NCI-H2029 (cell line): ENCODE measurements at places on chromosomes 6 and 20.

DNA sequence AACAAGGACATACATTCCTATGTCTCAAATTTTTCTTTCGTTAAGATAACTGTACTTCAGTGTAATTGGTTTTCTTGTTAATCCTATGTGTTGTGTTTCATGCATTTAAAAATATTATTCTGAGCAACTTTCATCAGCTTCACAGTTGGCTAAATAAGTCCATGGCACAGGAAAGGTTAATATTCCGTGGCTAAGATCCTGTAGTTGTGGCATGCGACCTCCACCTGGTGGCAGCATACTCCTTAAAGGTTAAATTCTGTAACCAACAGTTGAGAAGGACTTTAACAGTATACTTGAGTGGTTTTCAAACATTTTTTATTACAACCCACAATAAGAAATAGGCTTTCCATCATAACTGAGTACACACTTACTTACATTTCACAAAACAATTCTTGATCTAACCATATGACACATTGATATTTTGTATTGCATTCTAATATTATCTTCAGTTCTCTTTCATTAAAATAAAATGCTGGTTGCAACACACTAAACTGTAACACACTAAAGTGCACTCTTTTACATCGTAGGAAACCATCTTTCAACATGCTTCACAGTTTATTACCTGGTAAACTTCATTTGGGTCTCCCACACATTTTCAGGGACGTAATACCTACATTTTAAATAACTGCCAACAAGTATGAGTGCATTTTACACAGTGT lies 118.3 kb downstream of the SLX4IP start:
- DNase-seq: peak; percentile 77

DNA sequence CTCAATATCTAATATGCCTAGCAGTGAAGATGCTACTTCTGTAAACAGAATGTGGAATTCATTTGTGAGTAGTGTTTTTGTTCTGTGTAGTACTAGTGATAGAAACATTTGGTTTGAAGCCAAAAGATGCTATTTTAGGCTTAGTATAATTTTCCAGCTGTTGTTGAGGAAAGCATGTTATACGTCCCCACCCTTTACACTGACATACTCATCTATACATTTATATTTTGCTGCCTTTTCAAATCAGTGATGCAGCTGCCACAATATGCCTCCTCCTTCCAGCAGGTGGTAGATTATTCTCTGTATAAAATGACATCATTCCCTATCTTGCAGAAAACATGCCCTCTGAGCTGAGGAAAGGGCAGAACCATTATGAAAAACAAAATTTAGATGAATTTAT lies 1217.6 kb upstream of the GJE1 start:
- peak; percentile 30 for DNase-seq

DNA sequence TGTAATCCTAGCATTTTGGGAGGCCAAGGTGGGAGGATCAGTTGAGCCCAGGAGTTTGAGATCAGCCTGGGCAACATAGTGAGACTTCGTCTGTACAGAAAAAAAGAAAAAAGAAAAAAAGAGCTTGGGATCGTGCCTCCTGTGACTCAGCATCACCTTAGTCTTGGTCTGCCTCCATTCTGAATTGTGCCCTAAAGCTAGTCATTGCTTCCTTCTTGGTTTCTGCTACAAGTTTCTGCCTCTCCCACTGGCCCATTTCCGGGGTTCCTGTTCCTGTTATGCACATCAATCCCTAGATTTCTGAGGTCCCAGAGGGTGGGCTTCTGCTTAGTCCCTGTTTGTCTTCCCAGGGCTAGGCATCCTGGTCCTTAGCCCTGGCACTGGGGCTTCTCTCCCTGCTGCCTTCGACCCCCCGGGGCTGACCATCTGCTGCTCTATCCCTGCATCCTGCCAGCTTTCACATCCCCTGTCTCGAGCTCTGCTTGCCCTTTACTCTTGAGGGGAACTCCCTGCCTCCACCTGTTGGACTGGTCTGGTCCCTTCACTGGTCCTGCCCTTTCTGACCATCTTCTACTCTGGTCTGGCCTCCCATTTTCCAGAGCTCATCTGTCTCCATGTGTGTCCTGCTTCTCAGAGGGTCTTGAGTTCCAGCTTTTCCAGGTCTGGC lies 77.5 kb upstream of the ESR1 start:
- DNase-seq: no peak

- no peak for DNase-seq
These were observed 42.3 kb downstream of the NINL start for GRCh38 chr20:25543068-25543467.

GRCh38 chr20:63831646-63831992 lies 555 bp upstream of the ZBTB46 start:
- no peak for DNase-seq

DNA sequence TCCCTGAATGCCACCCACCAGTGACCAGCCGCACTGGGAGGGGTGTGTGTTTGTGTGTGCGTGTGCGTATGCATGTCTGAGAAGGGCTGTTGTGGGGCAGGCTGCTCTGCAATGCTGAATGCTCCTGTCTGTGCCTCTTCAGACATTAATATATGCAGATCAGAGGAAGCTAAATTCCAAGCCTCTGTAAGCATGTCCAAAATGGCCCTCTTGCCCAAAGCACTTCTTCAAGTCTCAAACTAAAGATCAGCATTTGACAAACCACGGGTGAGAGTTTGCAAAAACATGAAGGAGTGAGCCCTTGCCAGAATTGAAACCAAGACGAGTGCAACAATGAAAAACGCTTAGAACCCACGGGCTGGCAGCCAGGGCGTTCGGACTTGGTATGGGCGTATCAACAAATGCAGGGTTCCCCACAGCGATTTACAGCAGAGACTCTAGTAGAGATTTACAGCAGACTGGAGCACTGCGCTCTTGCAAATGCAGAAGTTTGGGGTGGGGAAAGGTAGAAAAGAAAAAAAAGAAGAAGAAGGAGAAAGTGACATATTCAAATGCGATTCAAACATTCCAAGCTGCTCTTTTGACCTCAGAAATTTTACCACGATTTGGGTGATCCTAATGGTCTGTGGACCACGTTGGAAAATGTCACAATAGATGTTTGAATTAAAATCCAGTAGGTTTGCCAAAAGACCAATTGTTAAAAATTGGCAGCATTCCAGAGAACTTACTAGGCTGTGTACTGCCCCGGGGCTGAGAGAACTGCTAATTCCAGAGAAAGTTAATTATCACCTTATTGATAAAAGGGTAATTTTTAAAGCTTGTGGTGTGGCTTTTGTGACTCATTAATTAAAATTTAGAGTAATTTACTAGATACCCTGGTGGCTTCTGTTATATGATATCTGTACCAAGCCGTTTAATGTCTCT lies 3.5 kb downstream of the SCML4 start:
- no peak for DNase-seq

GRCh38 chr6:32047539-32047854 lies 9.3 kb downstream of the CYP21A2 start:
- DNase-seq: no peak

- no peak for DNase-seq
These were observed 21.2 kb downstream of the TFAP2A start for GRCh38 chr6:10393544-10394225.

DNA sequence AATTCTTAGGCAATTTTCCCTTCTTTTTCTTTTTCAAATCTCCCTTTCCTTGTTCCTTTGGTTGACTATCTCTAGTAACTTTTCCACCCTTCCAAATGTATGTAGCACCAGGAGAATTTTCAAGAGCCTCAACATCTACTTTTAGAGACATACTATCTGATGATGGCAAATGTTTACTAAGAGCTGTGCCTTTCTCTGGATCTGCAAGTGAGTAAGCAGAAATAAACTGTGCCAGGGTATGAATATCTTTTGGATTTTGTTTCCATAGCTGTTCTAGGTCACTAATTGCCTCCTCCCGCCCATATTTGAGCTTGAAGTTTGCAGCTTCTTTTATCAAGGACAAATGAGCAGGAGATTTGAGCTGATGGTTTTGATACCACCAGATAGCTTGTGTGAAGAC lies 69.5 kb downstream of the GTF2H5 start:
- DNase-seq: no peak
